Activated CD4-positive, alpha-beta T cell treated with anti-CD3 and anti-CD28 coated beads, Interleukin-2, amount 50 U/mL, for 16 hours (primary cell): ENCODE measurements at places on chromosomes 16 and 17.

DNA sequence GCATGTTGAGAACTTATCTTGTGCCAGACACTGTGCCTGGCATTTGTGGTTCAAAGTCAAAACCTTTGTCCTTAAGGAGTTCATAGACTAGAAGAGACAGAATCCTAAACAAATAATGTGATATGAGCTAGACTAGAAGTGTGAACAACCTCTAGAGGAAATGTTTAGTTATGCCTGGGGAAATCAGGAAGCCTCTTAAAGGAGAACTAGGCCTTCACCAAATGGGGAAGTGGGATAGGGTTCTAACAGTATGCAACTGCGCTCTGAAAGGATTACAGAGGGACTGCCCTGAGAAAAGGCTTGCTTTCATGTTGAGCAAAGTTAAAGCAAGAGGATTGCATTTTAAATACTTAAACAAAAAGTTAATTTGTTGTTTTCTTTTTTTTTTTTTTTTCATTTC lies 4.9 kb downstream of the RUNDC1 start:
- DNase-seq = no peak

- DNase-seq = no peak
Measured at GRCh38 chr16:56369202-56369601, 56.1 kb downstream of the AMFR start.

- DNase-seq = no peak
Measured at GRCh38 chr16:674214-674881, 1.1 kb upstream of the RHBDL1 start.

DNA sequence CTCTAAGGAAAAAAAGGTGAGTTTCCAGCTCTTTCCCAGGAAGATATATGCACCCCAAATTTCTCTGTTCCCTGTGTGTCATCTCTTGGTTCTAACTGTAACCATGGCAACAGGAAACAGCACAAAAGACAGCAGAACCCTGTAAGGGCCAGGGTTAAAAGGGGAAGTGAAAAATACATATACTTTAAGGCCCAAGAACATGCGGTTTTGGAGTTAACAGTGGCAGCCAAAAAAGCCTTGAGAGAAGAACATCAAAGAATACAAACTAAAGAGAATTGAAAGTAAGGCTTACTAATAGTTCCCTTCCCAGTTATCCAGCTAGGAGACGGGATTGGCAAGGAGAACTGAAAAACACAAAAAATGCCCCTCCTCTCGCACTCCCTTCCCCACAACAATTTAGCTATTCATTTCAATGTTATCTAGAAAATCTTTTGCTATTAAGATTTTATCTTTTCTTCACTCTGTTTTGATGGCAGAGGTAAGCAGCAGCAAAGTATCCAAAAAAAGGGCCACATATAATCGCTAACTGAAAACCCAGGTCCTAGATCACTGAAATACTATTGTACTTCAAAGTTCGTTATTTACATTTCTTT lies 1.5 kb downstream of the SPOP start:
- DNase-seq = peak; percentile 74

- DNase-seq = no peak
Measured at GRCh38 chr16:47029724-47030123, 56.2 kb upstream of the DNAJA2 start.

DNA sequence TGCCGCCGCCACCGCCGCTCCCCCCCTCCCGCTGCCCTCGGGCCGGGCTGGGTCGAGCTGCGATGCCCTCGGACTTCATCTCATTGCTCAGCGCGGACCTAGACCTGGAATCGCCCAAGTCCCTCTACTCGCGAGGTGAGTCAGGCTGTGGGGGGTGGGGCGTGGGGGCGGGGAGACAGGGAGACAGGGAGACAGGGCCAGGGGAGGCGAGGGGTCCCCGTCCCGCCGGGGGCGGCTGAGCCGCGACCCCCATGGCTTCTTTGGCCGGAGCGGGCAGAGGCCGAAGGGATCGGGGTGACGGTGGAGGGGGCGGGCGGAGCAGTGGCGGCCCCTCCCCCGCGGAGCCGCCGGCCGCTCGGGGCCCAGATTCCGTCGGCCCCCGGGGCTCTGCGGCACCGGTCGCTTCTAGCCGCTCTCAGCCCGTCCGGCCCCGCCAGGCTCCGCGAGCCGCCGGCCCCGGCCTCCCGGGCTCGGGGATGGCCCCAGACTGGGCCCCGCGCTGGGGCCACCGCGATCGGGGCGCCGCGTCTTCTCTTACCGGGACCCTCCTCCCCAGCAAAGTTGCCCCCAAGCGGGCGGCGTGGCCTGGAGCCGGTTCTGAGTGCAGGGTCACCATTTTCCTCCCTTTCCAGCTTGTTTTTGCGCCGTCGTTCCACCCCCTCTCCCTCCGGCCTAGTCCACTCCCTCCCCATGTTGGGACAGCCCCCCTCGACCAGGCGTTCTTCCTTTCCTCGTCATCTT lies 644 bp downstream of the NFAT5 start:
- peak; percentile 12 for DNase-seq

GRCh38 chr17:80415626-80416137 lies 715 bp downstream of the ENDOV start:
- no peak for DNase-seq

- no peak for DNase-seq
Measured at GRCh38 chr16:7397901-7398300, 65.3 kb downstream of the RBFOX1 start.
